Stimulated activated CD8-positive, alpha-beta memory T cell treated with anti-CD3 and anti-CD28 coated beads, Interleukin-4, amount 100 ng/mL, for 1 hour (primary cell): ENCODE measurements at places on chromosomes 4 and X.

DNA sequence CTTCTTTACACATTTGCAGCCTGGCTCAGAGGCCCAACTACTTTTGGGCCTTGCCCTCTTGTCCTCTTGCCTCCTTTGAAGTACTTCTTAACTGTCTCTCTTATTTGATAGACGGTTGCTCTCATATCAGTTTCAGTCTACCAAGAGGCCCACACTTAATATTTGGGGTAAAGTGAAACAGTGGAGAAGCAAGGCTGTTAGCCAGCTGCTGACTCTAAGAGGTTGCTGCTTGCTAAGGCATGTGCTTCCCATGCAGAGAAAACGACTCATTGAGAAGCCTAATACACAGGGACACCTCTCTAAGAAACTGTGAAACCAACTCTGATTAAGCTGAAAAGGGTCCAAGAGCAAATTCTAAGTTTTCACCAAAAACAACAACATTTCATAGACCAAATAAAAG, 94.6 kb downstream of the PPP3CA start:
- no peak for DNase-seq

GRCh38 chr4:145734031-145734430, 54.1 kb downstream of the C4orf51 start:
- no peak for DNase-seq

DNA sequence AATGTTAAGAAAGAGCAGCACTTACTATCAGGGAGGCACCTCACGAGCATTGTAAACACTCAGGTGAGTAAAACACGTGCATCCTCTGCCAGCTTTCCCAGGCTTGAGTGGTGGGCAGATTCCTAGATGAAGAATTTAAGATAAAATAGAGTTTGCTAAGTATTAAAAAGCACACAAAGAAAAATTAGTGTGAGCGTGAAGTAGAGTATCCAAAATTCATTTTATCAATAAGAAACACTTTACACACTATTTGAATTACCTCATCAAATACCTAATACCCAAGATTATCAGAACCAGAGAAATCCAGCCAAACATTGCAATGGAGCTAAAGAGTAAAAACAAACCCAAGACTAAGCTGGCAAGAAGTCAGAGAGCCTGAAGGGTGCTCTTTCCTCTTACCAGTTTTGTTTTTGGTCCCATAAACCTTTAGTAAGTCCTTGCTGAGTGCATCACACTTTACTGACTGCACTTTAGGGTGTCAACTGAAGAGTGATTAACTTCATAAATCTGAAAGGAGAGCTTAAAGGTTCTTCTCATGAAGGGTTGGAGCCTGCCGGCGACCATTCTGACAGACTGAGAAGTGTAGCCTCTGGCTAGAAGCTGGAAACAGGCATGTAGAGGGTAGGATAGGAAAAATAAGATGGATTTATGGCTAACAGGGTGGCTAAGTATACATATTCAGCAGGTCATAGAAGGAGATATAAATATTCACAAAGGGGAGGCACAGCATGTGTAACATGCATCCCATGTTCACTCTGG, 151.1 kb downstream of the SLC7A11 start:
- no peak for DNase-seq

DNA sequence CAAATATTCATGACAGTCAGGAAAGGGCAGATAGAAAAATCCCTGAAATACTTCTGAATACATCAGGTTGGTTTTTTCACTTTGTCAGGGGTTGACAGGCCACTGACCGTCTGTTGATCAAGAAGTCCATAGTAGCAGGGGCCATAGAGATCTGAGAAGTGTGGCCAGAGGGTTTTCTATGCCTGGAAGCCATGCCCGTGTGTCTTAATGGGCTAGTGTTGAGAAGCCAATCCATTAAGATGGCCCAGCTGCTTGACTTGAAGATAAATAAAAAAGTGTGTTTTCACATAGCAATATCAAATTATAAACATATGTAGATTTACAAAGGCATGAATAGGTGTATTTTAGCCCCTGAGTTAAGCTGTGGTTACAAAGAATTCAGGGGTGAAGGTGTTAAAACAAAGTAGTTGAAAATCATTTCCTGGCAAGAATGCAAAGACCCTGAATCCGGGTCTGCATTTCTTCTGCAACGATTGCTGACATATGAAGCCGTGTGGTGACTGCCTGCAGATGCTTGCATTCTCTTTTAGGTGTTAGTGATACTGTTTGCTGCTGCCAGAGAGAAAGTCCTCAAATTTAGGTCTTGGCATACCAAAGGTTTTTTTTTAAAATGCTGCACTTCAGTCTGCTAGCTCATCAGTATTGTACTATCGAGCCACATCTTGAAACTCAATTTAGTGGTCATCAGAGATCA, 9.3 kb upstream of the LIMCH1 start:
- DNase-seq: no peak

DNA sequence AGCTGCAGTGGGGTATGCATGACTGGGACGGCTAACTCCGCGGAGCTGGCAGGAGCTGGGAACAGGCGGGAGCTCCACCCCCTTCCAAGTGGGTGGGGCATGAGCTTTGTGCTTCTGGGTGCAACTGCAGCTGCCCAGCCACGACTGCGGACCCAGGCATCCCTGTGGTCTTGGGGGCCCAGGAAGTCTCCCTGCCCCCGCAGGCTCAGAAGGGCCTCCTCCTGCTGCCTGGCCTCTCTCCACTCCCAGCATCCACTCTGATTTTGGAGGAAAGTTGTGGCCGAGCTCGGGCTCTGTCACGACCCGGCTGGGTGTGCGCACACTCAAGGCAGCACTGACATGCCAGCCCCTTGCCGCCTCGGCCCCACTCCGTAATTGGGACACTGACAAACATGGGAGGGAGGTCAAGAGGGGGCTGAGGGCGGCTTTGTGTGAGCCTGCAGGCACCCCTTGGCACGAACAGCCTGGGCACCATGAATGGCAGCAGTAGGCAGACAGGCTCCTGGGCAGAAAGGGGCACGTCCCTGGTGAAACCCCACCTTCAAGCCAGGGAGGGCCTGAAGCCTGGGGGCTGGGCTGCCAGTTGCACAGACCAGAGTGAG, 822.6 kb downstream of the GLUD2 start:
- DNase-seq: no peak

DNA sequence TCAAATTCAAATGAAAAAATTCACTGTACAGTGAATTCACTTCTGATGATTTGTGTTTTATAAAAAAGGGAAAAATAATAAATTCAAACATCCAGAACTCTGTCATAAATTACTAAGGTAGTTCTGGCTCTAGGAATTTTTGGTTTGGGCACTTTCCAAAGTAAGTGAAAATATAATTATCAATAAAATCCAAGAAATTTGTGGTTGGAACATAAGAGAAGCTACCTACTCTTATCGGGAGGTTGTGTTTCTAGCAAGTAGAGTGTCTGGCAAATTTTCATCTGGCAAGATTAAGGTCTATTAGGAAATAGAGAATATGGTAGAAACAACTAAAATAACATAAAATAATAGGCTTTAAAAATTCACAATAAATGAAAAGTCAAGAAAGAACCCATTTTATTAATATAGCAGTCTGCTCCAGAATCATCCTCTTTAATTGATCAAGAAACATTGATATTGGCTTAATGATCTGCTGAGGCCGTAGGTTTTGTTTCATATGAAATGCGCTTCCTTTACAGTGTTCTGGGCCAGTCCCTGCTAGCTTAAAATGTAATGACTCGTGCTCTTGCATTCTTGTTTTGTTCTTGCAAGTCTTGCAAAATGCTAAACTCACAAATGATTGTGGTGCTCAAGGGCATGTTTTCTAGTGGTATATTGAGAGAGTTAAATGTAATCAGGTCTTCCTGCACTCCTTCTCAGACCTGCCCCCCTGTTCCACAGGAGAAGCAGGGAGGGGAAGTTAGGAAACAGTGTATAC, 331.4 kb downstream of the RAPGEF2 start:
- no peak for DNase-seq

GRCh38 chr4:23775694-23776093, 114.2 kb downstream of the PPARGC1A start:
- no peak for DNase-seq

DNA sequence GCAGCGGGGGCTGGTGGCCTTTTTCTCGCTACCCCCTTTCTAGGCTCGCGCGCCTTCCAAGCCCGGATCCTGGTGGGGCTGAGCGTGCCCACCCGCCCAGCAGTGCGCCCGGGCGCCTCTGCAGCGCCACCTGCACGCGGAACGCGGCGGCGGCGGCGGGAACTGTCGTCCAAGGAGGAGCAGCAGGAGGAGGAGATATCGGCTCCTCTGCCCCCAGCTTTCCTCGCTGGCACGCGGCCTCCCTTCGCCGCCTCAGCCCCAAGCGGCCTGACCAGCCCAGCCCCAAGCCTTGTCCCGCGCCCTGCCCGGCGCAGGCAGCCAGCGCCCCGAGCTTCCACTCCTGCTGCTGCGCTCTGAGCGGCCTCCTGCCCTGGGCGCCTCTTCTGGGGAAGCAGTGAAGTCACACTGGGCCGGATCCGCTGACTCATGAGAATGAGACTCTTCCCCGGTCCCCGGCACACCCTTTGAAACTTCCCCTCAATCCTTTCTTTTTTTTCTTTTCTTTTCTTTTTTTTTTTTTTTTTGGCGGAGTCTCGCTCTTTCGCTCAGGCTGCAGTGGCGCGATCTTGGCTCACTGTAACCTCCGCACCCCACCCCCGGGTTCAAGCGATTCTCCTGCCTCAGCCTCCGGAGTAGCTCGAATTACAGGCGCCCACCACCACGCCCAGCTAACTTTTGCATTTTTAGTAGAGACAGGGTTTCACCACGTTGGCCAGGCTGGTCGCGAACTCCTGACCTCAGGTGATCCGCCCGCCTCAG, 10.6 kb upstream of the ELF4 start:
- DNase-seq: peak; percentile 41

- no peak for DNase-seq
These were observed 3.6 kb upstream of the MTM1 start for GRCh38 chrX:150564838-150565237.

DNA sequence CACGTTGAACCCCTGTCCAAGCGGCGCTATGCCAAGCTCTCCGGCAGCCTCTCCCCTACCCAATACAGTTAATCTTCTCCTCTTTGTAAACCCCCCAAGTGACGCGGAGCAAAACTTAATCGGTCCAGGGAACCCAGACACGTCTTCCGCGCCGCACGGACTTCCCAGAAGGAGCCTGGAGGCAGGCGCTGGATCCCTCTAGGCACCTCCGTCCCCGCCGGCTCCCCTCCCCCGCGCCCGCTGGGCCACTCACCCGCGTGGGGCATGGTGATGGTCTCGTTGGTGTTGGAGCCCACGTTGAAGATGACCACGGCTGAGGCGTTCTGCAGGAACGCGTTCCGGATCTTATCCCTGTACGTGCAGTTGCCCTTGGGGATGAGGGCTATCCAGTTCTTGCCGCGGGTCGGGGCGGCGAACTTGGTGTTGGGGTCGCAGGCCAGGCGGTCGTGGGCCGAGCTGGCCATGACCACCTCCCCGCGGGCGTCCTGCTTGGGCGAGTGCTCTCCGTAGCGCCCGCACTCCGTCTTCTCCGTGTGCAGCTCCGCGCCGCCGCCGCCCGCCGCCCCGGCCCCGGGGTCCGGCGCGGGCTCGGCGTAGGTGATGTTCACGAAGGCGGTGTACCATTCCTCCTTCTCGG, 1.1 kb downstream of the RNF150 start:
- no peak for DNase-seq

- DNase-seq: no peak
These were observed 58.5 kb downstream of the PPA2 start for GRCh38 chr4:105415281-105415744.

- DNase-seq: no peak
These were observed 212.5 kb downstream of the SPATA18 start for GRCh38 chr4:52263607-52264006.

GRCh38 chr4:173319696-173320095, 14.5 kb downstream of the HMGB2 start:
- DNase-seq: no peak
